ENCODE measurements at places on chromosomes 2 and 18.

- DNase-seq, result no peak
These were observed 124.3 kb downstream of the FIGN start for GRCh38 chr2:163611557-163611906.

- DNase-seq, result peak; percentile 76
These were observed 77.4 kb downstream of the DYSF start for GRCh38 chr2:71530641-71531332.

GRCh38 chr18:27749194-27749593 is 427.7 kb downstream of the CDH2 start:
- DNase-seq, result no peak

DNA sequence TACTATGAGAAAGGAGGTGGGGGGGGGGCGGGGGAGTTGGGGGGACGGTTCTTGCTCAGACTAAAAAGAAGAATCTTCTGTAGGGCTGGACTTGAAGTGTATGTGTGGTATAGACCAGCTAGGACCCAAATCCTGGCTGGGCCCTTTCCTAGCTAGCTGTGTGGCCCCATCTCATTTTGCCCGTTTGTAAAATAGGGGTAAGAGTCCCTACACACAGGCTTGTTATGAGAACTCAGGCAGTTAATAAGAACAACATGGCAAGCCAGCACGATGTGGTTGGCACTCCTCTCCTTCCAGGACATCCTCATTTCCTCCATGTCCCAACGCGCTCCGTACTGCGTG is 1.1 kb downstream of the EVA1A start:
- no peak for DNase-seq

DNA sequence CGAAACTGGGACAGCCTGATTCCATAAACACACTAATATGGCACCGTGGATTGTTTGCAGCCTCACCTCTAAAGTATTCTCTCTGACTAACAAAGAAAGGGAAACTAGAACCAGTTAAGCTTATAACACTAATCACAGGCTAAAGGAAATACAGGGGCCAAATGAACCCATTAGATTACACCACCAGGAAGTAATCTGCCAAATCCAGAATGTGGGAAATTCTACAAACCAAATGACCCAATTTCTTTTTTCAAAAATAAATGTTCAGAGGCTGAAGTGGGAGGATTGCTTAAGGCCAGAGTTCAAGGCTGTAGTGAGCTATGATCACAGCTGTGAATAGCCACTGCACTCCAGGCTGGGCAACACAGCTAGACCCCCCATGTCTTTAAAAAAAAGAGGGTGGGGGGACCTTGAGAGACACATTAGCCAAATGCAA is 1.5 kb upstream of the MPPE1 start:
- DNase-seq, result peak; percentile 42

GRCh38 chr18:3579701-3580100 is 129.7 kb downstream of the TGIF1 start:
- peak; percentile 72 for DNase-seq

DNA sequence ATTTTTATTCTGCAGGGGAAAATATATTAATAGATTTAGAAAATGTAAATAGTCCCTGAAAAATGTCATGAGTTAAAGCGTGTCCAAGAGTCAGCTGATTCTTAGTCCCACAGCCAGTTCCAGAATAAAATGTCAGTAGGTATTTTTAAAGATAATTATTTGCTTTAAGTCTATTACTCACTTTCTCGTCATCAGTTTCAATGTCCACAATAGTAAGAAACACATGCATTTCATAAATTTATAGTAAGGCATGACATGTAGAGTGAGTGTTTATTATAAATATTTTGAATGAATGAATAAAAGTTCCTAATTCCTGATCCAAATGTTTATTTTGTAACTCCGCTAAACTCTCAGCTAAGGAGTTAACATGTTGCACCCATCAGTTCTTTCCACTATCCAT is 1044.0 kb upstream of the PIK3C3 start:
- DNase-seq, result no peak

GRCh38 chr18:54973046-54973445 is 13.8 kb upstream of the CCDC68 start:
- DNase-seq, result no peak

DNA sequence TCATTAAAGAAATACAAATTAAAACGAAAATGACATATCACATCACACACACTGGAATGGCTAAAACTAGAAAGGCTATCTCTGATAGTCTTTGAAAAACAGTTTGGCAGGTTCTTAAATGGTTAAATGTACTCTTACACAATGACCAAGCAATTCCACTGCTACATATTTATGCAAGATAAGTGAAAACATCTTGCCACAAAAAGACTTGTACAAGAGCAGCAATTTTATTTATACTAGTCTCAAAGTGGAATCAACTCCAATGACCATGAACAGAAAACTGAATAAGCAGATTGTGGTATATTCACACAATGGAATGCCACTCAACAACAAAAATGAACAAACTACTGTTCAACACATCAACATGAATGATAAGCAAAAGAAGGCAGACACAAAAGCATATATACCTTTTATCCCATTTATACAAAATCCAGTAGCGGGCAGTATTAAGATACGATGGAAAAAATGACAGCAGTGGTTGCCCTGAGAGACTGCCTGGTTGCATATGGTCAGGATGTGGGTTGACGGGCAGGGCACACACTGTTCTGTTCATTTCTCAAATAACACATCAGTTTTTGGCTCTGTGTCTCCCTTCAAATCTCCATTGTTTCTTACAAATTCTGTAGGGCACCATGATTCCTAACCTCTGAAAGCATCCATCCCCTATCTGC is 25.4 kb downstream of the SP100 start:
- DNase-seq, result peak; percentile 87

DNA sequence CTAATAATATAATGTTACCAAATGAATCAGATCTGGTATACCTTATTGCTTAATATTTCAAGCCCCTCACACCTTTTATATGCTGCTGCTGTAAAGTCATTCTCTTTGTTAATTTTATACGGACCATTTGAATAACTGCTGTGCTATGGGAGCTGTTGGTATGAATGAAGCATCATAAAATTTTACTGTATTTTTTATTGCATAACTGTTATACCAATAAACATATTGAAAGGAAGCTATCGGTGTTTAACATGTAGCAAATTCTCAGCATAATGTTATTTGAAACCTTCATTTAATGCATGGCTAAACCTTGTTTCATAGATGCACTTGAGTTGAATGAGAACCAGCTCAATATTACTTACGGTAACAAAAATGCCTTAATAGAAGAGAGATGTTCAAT is 1040.3 kb downstream of the SOCS6 start:
- no peak for DNase-seq
